ENCODE measurements at places on chromosomes 1 and 21. TPM values are rescaled to one million over a fixed set of nuclear protein-coding genes. Genes with fewer than 3 reads are reported as not detected.
A peak's percentile ranks its signal among the peaks of the same experiment; 100 is the strongest.

Gene GALE
- total RNA-seq: 55.4 TPM

Gene CLDN19
- not detected for total RNA-seq

Gene RAB4A
- 15.3 TPM for total RNA-seq

GRCh38 chr1:33864460-33865389 is 846 bp downstream of the HMGB4 start:
- no peak overlapping the region for H3K27ac ChIP-seq
- DNase-seq: no peak
- no peak overlapping the region for H3K4me3 ChIP-seq
- H3K36me3 ChIP-seq: no peaks in the 10 kb centered on the region

- no peak overlapping the region for H3K4me3 ChIP-seq
- no peaks in the 10 kb centered on the region for H3K27me3 ChIP-seq
- DNase-seq: no peak
- H3K4me1 ChIP-seq: no peaks in the 10 kb centered on the region
Observed at GRCh38 chr1:14377386-14377785, 221.1 kb upstream of the KAZN start.

DNA sequence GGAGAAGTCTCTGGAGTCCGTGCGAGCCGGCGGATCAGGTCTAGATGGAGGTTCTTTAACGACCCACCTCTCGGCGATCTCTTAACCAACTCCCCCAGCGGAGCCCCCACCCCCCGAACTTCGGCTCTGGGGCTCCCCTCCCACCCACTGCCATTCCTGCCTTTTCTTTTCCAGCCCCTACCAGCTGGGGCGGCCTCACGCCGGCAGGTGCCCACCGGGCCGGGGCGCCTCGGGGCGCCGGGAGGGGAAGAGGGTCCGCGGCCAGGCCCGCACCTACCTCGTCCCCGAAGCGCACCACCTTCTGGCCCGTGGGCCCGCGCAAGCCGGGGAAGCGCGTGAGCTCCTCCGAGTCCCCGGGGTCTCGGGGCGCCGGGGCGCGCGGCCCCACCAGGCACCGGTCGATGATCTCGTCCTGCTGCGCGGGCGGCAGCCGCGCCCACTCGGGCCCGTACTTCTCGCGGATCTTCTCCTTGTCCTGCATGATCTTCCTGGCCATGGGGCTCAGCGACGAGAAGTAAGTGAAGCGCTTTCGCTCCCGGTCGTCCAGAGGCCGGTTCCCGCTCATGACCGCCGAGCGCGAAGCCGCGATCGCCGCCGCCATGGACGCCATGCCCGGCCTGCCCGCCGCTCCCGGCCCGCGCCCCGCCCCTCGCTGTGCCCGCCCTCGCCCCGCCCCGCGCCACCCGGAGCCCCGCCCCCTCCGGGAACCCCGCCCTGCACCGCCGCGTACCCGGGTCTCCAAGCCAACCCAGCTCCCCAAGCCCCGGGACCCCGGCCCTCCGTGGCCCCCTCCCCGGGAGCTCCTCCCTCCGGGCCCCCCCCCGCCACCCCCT is at the start of gene C1orf198:
C1orf198 (minus strand) TSS at position 619 of the 833 bp plus-strand sequence; CDS start at position 610, 9 bp downstream.
- H3K4me1 ChIP-seq: peaks cover 35% of the 10 kb centered on the region
- peak within 1 kb of the TSS; percentile 97 for H3K4me3 ChIP-seq
- peak; percentile 74 for DNase-seq
- H3K36me3 ChIP-seq: peaks cover 21% of the 10 kb centered on the region
- H3K27ac ChIP-seq: peak within 1 kb of the TSS; percentile 90

DNA sequence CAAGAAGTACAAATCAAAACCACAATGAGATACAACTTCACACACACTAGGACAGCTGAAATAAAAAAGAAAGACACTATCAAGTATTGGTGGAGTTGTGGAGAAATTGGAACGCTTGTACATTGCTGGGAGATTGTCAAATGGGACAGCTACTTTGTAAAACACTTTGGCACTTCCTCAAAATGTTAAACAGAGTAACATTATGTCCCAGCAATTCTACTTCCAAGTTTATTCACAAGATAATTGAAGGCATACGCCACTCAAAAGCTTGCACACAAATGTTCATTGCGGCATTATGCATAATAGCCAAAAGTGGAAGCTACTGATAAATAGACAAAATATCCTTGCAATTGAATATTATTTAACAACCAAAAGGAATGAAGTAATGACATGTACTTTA is 199.9 kb upstream of the KCNK2 start:
- no peaks in the 10 kb centered on the region for H3K4me1 ChIP-seq
- H3K27ac ChIP-seq: no peak overlapping the region
- H3K27me3 ChIP-seq: no peaks in the 10 kb centered on the region
- no peak for DNase-seq

GRCh38 chr21:28459193-28459592 is 533.5 kb downstream of the LTN1 start:
- no peaks in the 10 kb centered on the region for H3K4me1 ChIP-seq
- H3K4me3 ChIP-seq: no peak overlapping the region

Measured in SJSA1 (cell line).